Omental fat pad (tissue), 4 donors: ENCODE measurements at places on chromosomes 2 and 18.

- no peak for DNase-seq
These were observed 135.2 kb downstream of the RDH14 start for GRCh38 chr2:18425210-18425703.

GRCh38 chr18:28177828-28178635, 1.1 kb upstream of the CDH2 start:
- no peak for DNase-seq

DNA sequence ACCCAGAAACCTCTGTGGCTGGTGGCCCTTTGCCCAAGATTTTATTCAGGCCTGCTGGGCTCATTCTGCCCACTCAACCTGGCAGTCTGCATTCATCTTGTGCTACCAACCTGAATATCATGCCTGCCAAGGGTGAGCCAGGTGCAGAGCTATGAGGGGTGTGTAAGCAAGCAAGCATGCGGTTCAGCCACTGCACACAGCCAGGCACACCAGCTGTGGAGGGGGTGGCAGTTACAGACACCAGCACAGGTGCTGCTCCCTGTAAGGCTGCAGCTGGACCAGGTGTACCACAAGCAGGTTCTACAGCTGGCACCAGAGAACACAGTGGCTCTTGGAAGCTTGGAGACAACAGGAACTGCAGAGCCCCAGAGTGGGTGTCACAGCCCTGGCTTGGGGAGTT, 633.2 kb downstream of the FBXO15 start:
- no peak for DNase-seq

DNA sequence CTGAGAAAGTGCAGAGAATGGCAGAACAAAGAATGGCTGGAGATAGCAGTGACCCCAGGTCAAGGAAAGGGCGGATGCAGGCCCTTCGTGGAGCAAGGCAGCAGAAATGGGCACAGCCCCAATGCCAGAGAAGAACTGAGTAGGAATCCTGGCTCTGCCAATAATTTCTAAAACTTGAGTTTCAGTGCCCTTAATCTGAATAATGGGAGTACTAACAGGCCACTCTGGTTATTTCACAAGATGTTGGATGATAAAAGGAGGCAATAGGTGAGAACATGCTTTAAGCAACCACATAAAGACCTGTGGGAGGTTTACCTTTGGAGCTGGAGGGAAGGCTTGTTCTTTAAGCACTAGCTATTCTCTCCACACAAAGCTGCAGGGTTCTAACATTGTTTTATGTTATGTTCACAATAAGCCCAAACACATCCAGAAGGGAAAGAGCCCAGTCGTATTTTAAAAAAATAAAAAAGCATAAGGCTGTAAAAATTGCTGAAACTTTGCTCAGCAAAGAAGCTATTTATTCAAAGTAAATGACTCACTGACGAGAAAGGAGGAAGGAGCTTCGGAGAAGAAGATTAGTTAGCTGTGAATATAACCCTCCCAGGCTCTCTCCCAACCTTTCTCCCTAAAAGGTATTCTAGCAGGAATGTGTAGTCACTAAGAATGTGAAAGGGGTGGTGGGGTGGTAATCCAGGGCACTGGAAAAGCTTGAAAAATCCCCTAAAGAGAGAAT, 470.2 kb downstream of the TXNL1 start:
- DNase-seq, result no peak

DNA sequence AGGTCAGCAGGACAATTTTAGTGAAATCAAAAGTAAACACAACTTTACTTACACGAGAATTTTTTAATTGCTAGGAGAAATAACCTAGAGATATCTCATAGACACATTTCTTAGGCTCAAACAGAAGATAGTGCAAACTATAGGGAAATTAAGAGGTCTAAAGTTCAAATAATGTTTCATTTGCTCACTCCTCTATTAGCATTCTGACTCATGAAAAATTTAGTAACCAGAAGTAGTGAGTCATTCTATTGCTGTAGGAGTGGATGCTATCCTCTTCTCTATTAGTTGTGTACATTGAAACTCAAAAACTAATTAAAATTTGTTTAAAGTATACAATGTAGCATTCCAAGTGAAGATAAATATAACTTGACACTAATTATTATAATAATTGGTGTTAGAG, 908.3 kb upstream of the TMEFF2 start:
- DNase-seq, result no peak

GRCh38 chr18:10536280-10536679, 10.5 kb downstream of the NAPG start:
- no peak for DNase-seq

DNA sequence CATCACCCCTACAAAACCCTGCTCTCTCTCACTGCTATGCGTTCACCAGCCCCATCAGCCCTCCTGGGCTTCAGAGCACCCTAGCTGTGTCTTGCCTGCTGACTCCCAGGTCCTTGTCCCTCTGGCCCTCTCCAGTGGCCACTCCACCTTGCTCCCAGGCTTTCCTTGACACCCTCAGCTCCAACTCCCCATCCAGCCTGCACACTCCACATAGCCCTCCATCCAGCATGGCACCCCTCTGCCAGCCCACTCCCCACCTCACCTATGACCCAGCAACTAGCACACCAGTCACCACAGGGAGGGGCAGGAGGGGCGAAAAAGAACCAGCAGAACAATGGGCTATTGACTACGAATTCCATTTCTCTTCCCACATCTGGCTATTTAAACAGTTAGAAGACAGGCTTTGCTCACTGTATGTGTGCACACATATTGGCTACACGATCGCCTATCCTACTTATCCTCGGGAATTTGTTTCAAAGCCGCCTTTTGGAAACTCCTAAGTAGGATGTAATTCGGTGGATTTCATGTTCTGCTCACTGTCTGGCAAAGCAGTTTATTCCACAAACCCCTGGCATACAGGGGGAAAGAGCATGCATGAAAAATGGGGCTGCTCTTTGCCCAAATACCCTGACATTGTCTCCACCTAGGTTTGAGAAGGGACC, 195.3 kb downstream of the SMAD2 start:
- no peak for DNase-seq

- no peak for DNase-seq
These were observed 38.0 kb downstream of the EHBP1 start for GRCh38 chr2:62743506-62743905.

GRCh38 chr2:85248773-85249509, 78.8 kb downstream of the TGOLN2 start:
- no peak for DNase-seq

GRCh38 chr2:237650455-237650850, 23.1 kb downstream of the LRRFIP1 start:
- no peak for DNase-seq

GRCh38 chr2:222569826-222570225, 86.1 kb downstream of the FARSB start:
- DNase-seq, result no peak

DNA sequence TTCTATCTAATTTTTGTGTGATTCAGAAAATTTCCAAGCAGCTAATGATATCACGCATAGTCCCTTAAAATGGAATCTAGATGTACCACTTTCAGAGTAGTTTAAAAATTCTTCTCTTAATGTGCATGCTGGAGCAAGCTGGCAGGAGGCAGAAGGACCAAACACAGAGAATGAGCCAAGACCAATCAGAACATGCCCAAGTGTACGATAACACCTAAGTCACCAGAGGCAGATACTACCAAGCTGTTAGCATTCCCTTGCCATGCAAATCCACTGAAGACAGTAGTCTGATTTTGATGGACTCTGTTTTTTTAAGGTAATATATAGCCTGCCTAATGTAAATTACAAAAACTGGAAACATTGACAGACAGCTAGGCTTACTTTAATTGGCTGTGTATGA, 109.3 kb downstream of the DNAH7 start:
- no peak for DNase-seq

GRCh38 chr2:129794540-129794939, 184.9 kb upstream of the RAB6C start:
- no peak for DNase-seq

GRCh38 chr2:179985163-179985820, 21.8 kb downstream of the CWC22 start:
- DNase-seq, result no peak

- DNase-seq, result no peak
These were observed 13.2 kb upstream of the ITGAV start for GRCh38 chr2:186576614-186577013.

DNA sequence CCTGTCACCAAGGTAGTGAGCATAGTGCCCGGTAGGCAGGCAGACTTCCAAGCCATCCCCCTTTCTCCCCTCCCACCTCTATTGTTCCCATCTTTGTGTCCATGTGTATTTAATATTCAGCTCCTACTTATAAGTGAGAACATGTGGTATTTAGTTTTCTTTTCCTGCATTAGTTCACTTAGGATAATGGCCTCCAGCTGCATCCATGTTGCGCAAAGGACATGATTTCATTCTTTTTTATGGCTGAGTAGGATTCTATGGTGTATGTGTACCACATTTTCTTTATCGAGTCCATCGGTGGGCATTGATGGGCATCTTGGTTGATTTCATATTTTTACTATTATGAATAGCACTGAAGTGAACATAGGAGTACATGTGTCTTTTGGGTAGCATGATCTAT, 35.3 kb downstream of the MMADHC start:
- no peak for DNase-seq

DNA sequence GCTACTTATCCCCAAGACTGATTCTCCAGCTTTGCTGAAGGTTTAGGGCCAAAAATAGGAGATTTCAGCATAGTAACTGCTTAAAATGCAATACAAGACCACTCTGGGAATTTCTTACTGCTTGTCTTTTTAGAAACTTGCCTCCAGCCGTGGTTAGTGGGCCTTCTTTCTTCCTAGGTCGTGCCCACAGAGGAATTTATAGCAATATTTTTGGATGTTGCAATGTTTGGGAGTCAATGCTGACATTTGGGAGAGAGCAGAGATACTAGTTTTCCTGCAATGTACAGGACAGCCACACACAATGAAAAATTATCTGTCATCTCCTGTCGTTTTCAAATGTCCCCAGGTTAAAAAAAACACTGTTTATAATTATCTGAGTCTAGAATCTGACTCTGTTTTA, 25.6 kb upstream of the CERS6 start:
- no peak for DNase-seq

DNA sequence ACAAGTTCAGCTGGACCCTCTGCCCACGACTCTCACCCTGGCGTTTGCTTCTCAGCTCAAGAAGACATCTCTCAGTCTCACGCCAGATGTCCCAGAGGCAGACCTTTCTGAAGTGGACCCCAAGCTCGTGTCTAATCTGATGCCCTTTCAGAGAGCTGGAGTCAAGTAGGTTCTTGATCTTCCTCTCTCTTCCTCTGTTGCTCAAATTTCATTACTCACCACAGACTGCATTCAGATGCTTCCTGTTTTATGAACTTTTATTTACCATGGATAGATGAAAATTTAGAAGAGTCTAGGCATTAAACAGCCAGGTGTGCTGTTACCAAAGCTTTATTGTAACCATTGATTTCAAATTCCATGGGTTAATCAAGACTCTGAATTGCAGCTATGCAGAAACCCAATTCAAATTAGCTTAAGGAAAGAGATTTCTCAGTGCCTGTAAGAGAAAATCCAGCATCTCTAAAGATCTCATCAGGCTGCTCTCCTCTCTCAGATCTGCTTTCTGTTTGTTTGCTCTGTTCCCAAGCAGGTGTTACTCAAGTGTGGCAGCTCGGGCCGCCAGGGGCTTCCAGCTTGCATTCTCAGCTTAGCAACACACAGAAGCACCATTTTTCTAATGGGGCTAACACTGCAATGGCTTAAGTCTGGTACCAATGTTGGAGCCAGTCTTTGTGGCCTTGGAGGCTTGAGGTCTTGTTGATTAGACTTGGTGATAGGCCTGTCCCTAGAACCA, 16.5 kb downstream of the SMARCAL1 start:
- DNase-seq, result no peak

DNA sequence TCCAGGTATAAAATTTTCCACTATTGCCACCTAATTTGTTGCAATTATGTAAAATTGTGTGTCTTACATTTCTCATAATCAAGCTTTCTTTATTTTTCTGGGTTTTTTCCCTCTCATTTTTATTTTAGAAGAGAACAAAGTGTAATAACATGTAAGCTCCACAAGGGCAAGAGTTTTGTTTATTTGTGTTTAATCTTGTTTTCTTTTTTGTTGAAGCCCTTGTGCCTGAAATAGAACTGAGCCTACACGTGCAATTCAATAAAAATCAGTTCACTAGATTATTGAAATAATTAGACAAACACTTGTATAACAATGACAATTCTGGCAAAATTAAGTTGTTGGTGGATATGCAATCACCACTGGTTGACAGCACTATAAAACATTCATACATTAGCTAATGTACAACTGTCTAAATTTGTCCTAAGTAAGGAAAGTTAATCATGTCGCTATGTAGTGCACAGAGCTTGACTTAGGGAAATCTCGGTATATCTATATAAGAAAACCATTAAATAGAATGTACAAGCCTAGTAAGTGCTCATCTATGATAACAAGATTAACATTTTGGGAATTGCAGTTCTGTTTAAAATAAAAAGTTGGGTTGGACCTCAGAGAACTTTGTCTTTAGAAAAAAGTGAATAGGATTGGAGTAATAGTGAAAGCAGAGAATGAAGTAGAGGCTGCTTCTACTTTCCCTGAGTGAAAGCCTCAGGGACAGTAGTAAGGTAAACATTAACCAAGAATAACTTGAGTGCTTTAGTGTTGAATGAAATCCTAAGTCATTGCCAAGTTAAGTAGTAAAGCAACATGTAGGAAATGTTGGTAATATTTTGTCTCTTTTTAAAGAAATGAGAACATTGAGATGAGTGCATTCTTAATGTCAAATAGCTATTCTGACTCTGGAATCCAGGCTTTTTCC, 37.4 kb upstream of the NOL4 start:
- DNase-seq, result no peak

DNA sequence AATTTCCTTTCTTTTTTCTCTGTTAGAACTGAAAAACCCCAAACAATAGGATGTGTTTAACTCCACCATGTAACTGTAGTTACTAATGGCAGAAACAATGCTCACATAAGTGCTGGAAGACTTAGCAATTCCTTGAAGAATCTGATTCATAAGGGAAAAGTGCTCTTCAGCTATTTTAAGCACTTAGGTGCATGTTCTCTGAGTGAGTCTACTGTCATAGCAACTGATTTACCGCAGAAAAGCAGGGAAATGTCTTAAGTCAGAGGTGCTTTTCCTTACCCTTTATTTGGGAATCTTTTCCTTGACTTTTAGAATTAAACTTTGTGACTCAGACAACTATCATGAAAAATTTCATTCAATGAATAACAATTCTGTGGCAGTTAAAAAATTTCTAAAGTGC, 65.4 kb upstream of the NABP1 start:
- DNase-seq, result no peak

- no peak for DNase-seq
These were observed 5.3 kb downstream of the MAP4K3 start for GRCh38 chr2:39431592-39432316.

DNA sequence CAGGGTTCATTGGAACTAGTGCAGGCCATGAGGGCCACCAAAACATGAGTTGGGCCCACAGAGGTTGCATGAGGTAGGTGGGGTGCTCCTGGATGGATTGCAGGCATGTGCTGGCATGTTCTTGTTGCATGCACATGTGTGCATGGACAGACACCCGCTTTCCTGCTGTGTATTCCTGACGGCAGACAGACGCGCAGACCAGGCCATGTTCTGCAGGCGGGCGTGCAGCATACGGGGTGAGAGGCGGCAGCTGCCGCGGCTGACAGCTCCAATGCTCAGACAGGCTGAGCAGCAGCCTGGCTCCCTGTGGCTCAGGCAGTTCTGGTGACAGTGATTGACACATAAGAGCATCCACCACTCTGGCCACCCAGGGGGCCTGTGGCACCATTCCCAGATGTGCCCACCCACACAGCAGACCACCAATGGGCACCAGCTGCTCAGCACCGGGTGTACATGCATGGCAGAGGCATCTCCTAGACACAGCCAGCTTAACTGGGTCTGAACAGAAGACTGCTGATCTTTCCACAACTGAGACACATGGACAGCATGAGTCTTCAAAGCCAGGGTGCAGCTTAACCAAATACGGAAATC, 21.2 kb downstream of the HS1BP3 start:
- no peak for DNase-seq

GRCh38 chr2:23526835-23527790, 142.1 kb downstream of the KLHL29 start:
- DNase-seq, result no peak
